H4 (cell line): ENCODE measurements at places on chromosomes 2 and 18.

DNA sequence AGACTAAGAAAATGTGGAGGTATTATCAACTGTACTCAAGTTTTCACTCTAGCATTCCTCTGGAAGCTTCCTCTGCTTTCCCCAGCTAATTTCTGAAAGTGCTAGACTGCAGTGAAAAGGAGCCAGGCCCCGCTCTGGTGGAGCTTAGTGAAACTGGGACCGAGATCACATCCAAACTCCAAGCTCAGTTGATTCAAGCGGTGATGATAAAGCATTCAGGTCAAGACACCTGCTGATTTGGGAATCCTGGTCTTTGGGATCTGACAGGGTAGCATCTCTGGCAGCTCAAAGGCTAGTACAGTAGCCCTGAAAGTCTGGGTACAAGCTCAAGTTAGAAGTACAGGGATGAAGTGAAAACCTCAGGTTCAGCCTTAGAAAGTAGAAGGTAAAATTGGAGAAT, 120.2 kb upstream of the CRIM1 start:
- no peak for DNase-seq

GRCh38 chr2:159145745-159146354, 140.7 kb downstream of the WDSUB1 start:
- DNase-seq = no peak

- DNase-seq = no peak
These were observed 62.3 kb upstream of the ITGA4 start for GRCh38 chr2:181394741-181395437.

DNA sequence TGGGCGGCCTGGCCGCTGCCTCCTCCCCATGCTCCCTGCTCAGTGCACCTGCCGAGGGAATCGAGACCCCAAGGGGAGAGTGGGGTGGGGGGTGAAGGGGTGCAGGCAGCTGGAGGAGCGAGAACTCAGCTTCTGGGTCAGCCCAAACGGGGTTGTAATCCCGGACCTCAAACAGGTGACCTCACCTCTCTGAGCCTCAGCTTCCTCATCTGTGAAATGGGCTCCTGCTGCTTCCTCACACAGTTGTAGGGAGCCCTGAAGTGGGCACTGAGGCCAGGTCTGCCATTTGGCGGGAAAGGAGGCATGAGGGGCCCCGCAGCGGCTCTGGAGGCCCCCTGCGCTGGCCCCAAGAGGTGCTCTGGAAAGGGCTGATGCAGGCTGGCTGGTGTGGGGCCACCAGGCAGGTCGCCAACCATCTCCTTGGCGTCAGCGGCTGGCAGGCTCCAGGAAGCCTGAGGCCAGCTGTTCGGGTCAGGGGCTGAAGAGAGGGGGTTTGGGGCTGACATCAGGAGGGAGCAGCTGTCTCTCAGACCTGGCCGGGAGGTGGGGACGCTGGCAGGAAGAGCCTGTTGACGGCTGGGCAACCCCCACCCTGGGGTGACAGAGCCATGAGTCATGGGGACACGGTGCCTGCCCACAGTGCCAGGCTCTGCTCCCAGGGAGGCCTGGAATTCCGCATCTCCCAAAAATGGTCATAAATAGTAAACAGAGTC, 4.9 kb downstream of the KLHL30 start:
- DNase-seq = peak; percentile 78
